Fibroblast of gingiva (primary cell): ENCODE measurements at places on chromosomes 1 and 21.
A peak's percentile ranks its signal among the peaks of the same experiment; 100 is the strongest.

- DNase-seq, result peak; percentile 80
These were observed 1.5 kb upstream of the COX20 start for GRCh38 chr1:244833734-244834542.

DNA sequence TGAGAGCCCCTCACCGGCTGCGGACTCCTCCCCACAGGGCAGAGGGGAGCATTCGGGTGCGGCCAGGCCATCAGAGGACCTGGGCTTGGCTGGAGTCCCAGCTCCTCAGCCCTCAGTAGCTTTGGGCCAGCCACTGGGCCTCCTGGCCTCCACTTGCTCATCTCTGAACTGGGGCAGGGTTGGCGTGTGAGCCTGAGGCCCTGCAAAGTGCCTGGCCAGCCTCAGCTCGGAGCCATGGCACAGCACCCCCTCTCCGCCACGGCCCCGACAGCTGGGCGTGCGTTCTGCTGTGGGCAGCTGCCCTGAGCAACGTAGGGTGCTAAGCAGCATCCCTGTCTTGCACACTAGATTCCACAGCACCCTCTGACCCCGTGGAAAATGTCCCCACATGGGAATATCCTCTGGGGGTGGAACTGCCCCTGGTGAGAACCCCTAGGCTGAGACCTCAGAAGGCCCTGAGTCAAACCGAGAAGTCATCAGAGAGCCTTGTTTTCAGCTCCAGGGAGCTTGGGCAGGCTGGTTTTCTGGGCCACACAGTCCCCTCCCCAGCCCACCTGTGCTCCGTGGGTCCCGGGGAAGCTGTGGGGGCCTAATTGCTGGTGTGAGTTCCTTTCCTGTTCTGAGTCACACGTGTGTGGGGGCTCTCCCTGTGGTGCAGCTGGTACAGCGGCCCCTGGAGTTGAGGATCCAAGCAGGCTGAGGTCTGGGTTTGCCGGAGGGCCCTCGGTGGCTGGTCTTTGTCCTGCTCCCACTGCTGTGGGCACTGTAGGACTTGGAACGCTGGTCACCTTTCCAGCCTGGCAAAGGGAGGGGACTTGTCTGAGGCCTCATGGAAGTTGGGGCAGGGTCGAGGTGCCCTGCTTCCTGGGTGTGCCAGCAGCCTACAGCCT, 24.5 kb downstream of the TP73 start:
- DNase-seq, result no peak

DNA sequence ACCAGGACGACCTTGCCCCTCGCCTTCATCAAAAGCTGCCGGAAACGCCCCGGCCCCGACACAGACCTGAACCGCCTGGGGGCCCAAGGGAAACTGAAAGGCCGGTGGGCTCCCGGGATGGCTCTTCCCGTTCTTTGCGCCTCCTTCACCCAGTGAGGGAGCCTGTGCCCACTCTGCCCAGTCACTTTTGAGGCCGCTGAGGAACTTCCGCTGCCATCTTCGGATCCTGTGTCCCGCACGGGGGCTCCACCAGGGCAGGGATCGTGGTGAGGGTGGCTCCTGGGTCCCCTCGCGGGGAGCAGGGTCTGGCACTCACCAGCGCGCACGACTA, 104.0 kb downstream of the PPIAL4G start:
- no peak for DNase-seq

GRCh38 chr1:111221633-111222291, 5.8 kb upstream of the CHI3L2 start:
- no peak for DNase-seq

- DNase-seq, result peak; percentile 36
These were observed 265.1 kb upstream of the NEGR1 start for GRCh38 chr1:72547412-72547811.

DNA sequence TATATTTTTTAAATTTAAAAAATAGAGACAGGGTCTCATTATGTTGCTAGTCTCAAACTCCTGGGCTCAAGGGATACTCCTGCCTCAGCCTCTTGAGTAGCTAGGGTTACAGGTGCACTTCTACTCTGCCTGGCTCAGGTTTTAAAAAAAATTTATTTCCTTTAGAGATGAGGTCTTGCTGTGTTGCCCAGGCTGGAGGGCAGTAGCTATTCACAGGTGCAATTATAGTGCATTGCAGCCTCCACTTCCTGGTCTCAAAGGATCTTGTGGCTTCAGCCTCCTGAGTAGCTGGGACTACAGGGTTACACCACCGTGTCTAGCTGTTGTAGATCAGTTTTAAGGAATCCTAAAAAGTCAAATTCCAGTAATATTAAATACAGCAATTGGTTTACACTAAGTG, 5.0 kb downstream of the RNF11 start:
- DNase-seq, result no peak

DNA sequence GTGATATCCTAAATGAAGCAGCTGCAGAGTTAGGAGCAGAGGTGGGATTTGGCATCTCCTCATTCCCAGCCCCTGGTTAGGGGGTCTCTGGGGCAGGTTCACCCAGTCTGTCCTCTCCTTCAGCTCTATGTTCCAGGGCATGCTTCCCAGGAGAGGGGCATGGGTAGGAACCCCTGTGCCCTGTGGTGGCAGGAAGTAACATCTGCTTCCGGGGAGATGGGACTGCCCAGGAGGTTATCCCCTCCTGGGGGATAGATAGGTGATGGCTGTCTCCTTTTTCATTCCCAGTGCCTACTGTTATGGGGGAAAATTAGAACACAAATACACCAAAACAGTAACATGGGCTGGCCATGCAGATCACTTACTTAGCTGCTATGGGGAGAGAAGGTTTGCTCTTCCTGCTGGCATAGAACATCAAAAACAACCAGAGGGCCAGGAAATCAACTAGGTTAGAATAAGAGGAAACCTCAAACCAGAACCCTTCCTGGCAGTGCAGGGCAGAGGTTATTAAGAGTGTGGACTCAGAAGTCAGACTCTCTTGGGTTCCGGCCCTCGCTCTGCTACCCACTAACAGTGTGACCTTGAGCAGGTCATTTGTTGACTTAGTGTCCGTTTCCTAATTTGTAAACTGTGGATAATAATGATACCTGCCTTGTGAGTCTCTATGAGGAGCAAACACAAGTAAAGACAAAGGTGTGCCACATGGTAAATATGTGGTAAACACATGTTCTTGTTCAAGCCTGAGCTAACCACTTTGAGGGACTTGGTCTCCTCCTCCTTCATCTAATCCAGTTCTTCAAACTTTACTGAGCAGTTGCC, 157.8 kb upstream of the JUN start:
- DNase-seq, result no peak

DNA sequence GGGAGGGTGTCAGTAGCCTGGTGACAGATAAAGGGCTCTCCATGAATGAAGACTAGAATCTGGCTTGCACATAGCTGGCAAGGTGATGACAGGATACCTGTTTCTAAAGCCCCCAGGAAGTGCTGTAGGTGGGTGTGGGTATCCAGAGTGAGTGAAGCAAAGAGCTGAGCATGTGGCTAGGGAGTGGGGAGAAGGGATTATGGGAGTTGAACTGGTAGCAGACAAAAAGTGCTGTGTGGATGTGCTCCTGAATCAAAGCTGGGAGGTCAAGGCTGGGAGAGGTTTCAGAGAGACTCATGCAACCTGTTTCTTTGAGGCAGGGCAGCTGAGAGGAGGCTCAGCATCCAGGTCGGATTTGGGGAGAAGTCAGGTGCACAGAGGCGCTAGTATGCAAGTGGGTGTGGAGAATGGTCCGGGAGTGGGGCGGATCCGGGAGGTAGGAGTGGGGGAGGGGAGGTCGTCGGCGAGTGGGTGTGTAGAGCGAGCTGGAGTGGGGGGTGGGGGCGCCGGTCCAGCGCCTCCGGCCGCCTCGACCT, 600 bp downstream of the ASTN1 start:
- DNase-seq, result no peak
